Activated gamma-delta T cell (primary cell): ENCODE measurements at places on chromosomes 1 and 21.

DNA sequence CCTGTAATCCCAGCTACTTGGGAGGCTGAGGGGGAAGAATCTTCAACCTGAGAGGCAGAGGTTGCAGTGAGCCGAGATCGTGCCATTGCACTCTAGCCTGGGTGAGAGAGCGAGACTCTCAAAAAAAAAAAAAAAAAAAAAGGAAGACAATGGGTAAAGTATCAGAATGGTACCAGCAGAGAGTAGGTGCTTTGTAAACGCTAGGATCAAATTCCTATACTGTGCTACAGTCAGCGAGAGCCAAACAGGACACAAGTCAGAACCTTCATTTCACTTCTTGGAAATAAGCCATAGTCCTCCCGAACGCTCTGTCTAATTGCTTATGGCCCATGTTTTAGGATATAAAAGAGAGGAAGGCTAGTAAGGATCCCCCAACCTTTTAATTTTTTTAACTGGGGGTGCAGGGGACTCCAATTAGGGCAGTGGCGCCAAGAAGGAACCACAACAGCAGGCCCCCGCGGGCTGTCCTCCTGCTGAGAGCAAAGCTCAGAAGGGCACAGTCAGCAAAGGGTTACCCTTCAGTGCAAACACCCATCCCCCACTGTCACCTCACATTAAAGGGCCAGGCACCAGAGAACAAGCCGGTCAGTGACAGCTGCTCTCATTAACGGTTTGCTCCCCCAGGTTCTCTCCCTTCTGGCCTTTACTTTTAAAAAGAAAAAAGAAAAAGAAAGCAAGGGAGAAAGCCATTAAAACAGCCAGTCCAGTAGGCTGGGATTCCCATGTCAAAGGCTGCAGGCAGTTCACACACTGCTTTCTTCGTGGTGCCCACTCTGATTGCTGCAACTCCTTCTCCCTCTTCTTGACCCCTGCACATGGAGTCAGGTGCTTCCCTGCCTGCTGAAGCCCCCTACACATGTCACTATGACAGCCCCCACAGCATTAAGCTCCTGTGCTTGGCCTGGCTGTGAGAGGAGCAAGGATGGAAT, 69.4 kb downstream of the PLPP3 start:
- DNase-seq, result no peak

GRCh38 chr1:24745711-24746413, 615 bp downstream of the CLIC4 start:
- DNase-seq, result no peak

GRCh38 chr1:183361081-183361480, 57.1 kb downstream of the NMNAT2 start:
- DNase-seq, result no peak

DNA sequence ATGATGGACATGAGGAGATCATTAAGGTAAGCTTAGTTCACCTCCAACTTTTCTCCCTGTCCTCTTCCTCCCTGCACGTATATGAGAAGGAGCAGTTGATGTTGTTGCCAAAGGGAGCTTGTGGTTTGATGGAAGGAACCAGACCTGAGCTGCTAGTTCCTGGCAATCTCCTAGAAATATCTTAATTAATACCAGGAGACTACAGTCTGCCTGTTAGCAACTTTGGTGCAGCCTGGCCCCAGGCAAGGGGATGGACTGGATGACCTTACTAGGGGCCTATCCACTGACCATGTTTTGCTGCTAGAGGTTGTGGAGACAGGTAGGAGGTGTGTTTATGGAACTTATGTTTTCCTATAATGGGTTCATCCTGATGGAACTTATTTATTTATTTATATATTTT, 22.6 kb downstream of the TUFT1 start:
- DNase-seq, result no peak

- DNase-seq, result no peak
Measured at GRCh38 chr1:185533596-185533995, 200.6 kb upstream of the HMCN1 start.

GRCh38 chr1:44346878-44347277, 8.2 kb downstream of the ERI3 start:
- no peak for DNase-seq

DNA sequence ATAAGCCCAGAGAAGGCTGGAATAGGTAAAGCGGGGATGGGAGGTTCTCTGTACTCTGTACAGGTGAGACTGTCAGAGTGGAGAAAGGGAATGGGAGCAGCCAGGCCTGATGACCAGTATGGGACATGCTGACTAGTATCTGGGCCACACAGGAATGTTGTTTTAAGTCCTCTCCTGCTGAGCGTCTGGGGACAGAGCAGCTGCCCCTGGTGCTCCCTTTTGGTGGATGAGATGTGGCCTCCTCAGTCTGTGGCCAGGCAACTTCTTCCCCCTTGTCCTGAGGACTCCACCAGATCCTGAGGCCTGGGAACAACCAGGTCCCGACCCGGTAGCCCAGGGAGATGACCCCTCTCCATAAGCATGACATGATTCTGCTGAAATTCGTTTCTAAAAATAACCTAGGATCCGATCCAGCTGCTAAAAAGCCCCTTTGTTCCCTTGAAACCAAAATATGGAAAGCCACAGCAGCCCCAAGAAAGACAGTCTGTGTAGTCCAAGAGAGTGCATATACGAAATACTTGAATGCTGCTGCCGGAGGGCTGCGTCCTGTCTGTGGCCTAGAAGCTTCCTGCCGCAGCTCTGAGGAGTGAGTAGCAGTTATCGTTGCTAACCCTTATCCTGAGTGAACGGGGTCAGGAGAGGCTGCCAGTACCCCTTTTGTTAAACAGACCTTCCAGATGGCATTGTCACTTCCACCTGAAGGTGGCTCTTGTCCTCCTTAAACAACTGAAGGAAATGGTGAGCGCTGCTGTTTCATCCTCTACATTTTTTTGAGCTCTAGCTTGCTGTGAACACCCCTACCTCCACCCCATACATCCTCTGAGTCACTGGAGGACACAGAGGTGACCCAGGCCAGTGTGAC, 47.1 kb downstream of the ATP2B4 start:
- DNase-seq, result no peak

GRCh38 chr1:73644198-73644597, 553.8 kb downstream of the LRRIQ3 start:
- no peak for DNase-seq

- no peak for DNase-seq
Measured at GRCh38 chr1:164240081-164240480, 318.9 kb upstream of the PBX1 start.

GRCh38 chr1:170804879-170805278, 130.5 kb upstream of the MROH9 start:
- DNase-seq, result no peak
